ENCODE measurements at places on chromosomes 3 and 15.

DNA sequence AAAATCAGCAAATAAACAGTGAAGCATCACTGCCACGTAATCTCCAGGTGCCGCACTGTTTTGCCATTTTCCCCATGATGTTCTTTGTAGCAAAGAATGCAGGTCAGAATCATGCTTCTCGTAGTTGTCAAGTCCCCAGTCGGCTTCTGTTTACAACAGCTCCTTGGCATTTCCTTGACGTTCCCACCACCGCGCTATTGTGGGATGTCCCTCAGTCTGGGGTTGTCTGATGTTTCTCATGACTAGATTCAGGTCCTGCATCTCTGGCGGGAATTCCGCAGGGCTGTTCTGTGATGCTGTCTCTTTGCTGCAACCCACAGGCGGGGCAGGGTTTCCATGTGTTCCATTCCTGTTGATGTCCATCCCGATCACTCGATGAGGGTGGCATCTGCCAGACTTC is 117.9 kb upstream of the SMAD3 start:
- no peak for DNase-seq

GRCh38 chr15:39433376-39433775 is 147.5 kb upstream of the THBS1 start:
- no peak for DNase-seq

DNA sequence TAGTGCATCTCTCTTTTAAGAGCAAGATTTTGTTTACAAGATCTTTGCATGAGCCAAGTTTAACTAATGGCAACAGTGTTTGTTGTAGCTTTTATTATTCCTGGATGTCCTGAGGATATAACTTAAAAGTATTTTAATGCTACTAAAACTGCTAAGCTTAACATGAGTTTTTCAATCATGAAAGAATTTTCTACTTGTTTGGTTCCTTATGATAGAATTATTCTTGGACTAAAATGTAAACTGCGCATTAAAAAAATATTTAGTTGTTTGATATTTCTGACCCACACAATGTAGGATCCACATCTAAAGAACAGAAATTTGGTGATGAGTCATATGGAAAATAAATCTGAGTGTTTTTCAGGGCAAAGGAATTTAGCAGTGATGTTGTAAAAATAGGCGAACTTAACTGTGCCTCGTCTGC is 70.8 kb downstream of the RAP2B start:
- no peak for DNase-seq

DNA sequence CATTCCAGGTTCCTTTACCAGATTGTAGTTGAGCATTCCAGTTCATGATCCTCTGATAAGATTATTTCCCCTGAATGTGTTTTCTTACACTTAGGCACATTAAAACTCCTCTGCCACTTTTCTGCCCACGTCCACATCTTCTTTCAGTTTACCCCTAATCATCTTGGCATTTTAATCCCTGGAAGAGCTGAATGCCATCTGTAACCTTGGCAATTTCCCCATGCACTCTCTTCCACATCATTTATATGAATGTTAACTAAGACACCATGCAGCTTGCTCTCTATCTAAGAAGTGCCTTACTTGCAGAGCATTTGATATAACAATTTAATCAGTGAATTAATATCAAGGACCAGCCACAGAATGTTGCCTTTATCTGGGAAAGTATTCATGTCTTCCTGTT is 25.8 kb downstream of the TIMP4 start:
- DNase-seq: no peak

DNA sequence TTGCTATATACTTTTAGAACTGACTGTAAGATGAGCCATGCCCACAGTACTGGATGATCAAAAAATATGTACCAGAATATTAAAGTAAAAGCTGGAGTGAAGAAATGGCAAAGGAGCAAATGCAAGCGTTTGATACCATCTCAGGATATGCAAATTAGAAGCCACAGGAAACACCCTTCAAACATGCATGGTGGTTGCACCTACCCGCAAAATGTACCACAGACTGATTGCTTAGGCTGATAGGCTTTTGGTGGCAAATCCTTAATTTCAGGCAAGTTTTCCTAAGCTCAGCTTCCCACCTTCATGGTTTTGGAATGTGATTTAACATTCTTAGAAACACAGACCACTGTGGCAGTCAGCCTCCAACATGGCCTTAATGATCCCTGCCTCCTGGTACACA is 149.0 kb downstream of the PDZRN3 start:
- DNase-seq: no peak

- DNase-seq: no peak
Measured at GRCh38 chr3:12934431-12934830, 93.1 kb upstream of the RPL32 start.

GRCh38 chr15:43246261-43246774 is 20.4 kb downstream of the TGM5 start:
- no peak for DNase-seq

GRCh38 chr3:176172492-176172891 is 1024.8 kb downstream of the TBL1XR1 start:
- no peak for DNase-seq

Data from stimulated activated CD4-positive, alpha-beta T cell treated with anti-CD3 and anti-CD28 coated beads, Interleukin-2, amount 100 ng/mL, for 48 hours (primary cell).